Liver (tissue), 10 donors: ENCODE measurements at places on chromosomes 2 and 18. TPM values are rescaled to one million over a fixed set of nuclear protein-coding genes. Genes with fewer than 3 reads are reported as not detected.

DNA sequence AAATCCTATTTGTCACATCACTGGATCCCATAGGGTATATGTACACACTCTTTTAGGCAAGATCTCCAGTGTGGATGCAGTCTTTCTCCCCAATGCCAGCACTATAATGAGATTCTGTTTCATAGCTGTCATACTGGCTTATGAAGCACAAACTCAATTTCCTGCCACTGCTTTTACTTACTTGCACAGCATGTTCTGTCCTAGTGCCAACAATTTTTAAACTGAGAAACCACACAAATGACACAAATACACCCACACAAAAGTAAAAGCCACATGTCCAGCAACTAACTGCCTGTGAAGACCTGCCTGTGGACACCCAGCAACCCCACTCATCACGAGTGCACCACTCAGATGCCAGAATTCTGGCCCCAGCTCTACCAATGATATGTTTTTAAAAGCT, 29.6 kb upstream of the RNU4ATAC start:
- H3K27me3 ChIP-seq: no peaks in the 10 kb centered on the region
- no peak overlapping the region for H3K4me3 ChIP-seq
- H3K4me1 ChIP-seq: no peaks in the 10 kb centered on the region
- H3K27ac ChIP-seq: no peak overlapping the region

DNA sequence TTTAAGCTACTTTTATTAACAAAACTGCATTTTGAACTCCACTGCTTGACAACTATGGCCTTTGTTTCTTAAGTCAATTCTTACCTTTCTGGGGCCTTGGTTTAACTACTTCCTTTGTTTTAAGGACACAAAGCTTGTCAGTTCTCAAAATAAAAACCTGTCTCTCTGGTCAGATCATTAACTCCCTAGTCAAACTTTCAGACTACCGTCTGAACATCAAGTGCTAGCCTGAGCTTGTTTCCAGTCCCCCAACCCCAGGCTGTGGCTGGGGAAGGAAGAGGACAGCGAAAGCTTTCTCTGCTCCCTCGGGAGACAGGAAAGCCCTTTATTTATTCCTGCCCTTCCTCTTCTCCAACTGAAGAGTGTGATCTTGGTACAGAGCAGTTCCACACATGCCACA, 1.7 kb downstream of the SH3YL1 start:
- no peak for DNase-seq

- no peaks in the 10 kb centered on the region for H3K4me1 ChIP-seq
- no peaks in the 10 kb centered on the region for H3K27me3 ChIP-seq
- H3K36me3 ChIP-seq: no peaks in the 10 kb centered on the region
- H3K27ac ChIP-seq: no peak overlapping the region
- no peak for DNase-seq
- no peak overlapping the region for H3K4me3 ChIP-seq
Measured at GRCh38 chr2:147363181-147363580, 481.6 kb upstream of the ACVR2A start.

GRCh38 chr2:189504238-189504637, 63.0 kb downstream of the WDR75 start:
- no peak overlapping the region for H3K27ac ChIP-seq
- H3K27me3 ChIP-seq: no peaks in the 10 kb centered on the region
- DNase-seq: no peak
- H3K4me3 ChIP-seq: no peak overlapping the region

GRCh38 chr18:9568186-9568585, 46.2 kb downstream of the PPP4R1 start:
- no peak overlapping the region for H3K27ac ChIP-seq
- no peaks in the 10 kb centered on the region for H3K4me1 ChIP-seq
- H3K4me3 ChIP-seq: no peak overlapping the region
- no peak for DNase-seq

GRCh38 chr2:1802469-1803216, 58.3 kb upstream of the PXDN start:
- no peak overlapping the region for H3K27ac ChIP-seq
- H3K27me3 ChIP-seq: no peaks in the 10 kb centered on the region
- no peak for DNase-seq

The RAMP1 gene
- 3.1 TPM for total RNA-seq

The TMEM198 gene
- 1.8 TPM for total RNA-seq

GRCh38 chr2:4976407-4976806, 715.8 kb upstream of the SOX11 start:
- H3K27ac ChIP-seq: no peak overlapping the region
- H3K4me1 ChIP-seq: no peaks in the 10 kb centered on the region
- no peaks in the 10 kb centered on the region for H3K27me3 ChIP-seq

DNA sequence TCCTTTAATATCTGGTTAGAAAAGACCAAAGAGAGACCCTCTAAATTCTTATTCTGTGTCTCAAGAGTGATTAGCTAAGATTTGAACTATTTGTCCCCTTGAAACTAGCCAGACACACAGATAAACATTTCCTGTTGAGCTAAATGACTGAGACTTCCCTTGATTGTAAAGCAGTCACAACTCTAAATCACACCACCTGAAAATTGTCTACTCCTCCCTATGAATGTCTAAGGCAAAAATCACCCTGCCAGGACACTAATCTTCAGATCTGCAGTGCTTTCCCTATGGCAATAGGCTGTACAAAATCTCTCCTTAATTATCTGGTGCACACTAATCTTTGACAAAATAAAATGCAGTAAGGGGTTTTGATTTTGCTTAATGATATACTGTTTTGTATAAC, 200.5 kb upstream of the GULP1 start:
- no peak for DNase-seq
- H3K4me1 ChIP-seq: no peaks in the 10 kb centered on the region
- no peaks in the 10 kb centered on the region for H3K36me3 ChIP-seq
- H3K4me3 ChIP-seq: no peak overlapping the region
- no peak overlapping the region for H3K27ac ChIP-seq

DNA sequence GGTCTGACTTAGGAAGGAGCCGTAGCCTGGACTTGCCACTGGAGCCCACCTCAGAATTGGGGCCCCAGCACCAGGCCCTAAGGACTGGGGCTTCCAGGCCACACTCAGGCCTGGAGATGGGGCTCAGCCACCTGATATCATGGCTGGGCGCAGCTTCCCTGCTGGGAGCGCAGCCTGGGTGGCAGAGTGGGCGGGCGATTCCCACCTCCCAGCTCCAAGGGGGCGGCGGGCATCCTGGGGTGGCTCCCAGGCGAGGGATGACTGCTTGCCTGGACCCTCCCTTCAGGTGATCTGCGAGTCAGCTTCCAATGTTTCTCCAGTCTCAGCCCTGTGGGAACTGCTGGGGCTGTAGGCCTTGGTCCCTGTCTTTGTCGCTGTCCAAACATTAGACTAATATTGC, 20.1 kb downstream of the GPR35 start:
- H3K4me3 ChIP-seq: no peak overlapping the region
- no peaks in the 10 kb centered on the region for H3K36me3 ChIP-seq
- no peak for DNase-seq
- H3K27ac ChIP-seq: no peak overlapping the region
- no peaks in the 10 kb centered on the region for H3K27me3 ChIP-seq

The C18orf32 gene
- total RNA-seq: 12.4 TPM

DNA sequence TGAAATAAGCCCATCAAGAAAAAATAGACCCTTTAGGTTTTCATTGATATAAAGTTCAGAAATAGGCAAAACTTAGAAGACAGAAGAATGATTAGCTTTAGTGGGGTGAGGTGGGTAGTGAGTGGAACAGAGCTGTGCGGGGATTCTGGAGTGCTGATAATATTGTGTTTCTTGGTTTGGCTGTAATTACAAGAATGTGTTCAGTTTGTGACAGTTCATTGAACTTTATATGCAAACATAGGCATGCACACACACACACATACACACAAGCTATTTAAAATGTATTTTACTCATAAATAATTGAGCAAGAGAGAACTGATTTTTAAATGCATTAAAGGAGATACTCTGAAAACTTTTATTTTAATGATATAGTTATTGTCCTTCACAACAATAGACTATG, 17.1 kb downstream of the ARHGAP15 start:
- H3K27me3 ChIP-seq: no peaks in the 10 kb centered on the region
- H3K4me3 ChIP-seq: no peak overlapping the region
- no peak for DNase-seq
- no peaks in the 10 kb centered on the region for H3K36me3 ChIP-seq
- no peaks in the 10 kb centered on the region for H3K4me1 ChIP-seq

DNA sequence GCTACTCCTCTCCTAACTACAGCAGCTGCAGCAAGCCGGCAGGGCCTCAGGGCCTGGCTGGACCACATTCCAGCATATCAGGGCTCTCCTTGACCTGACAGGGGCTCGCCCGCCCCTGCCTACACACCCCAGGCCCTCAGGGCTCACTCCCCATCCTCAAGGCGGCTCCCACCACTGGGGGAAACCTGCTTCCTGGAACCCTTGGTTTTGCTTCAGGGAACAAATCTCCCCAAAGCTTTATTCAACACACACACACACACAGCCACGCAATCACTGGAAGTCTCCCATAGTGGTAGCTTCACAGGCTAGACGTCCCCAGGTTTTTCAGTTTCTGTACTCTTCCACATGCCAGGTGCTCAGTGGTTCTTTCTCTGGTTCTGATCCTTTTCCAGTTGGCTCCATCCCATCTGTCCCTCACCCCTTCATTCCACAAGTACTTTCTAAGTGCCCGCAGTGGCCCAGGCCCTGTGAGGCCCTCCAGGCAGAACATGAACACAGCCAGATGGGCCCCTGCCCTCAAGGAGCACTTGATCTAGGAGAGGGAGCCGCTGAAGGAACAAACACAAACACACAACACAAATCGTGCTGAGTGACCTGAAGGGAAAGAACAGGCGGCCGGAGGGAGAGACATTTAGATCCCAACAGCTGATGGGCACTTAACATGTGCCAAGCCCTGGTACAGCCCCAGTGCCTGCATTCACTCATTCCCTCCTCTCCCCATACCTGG, 51.1 kb downstream of the TNS1 start:
- no peak overlapping the region for H3K27ac ChIP-seq
- H3K4me3 ChIP-seq: no peak overlapping the region
- DNase-seq: no peak
